ENCODE measurements at places on chromosomes 6 and 20.

DNA sequence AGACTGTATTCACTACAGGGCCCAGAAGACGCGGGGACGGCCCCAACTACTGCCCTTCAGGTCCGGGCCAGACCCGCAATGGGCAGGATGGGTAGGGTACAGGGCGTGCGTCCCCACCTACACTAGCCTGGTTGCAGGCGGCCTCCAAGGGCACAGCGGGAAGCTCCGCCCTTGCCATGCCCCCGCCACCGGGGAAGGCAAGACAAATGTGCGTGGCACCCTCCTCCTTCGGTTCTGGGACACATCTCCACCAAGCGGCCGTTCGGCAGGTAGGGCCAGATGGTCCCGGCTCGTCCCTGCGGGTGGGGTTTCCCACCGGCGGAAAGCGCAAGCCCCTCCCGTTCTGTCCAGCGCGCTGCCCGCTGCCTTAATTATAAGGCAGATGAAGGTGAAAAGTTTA lies 5.6 kb downstream of the NXT1 start:
- DNase-seq, result no peak

DNA sequence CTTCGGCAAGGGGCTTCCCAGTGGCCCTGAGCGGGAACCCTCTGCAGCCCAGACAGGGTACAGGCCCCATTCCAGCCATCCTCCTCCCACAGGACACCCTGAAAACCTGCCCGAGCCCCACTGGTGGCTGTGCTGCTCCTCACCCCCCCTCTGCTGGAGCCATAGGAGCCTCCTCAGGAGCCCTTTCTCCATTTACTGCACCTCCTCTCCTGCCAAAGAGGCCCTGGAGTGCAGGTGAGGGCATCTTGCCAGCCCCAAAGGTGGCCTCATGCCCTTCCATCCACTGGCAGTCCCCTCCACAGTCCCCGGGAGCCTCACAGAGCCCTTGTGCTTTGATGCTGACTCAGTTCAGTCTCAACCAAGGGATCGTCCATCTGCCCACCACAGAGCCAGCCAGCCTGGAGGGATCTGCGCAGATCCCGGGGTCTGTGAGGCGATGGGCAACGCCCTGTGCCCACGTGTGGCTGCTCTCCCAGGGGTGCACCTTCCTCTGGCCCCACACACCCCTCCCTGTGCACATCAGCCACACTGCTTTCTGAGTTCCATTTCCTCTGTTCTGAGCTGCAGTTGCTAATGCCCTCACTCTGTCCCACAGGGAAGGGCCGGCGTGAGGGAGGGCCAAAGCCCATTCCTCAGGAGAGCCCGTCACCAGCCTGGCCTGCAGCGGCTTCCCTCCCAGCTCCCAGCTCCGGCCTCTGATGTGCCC lies 228.5 kb downstream of the DLL1 start:
- DNase-seq, result no peak

GRCh38 chr6:108029226-108029921 lies 45.2 kb downstream of the OSTM1 start:
- no peak for DNase-seq

DNA sequence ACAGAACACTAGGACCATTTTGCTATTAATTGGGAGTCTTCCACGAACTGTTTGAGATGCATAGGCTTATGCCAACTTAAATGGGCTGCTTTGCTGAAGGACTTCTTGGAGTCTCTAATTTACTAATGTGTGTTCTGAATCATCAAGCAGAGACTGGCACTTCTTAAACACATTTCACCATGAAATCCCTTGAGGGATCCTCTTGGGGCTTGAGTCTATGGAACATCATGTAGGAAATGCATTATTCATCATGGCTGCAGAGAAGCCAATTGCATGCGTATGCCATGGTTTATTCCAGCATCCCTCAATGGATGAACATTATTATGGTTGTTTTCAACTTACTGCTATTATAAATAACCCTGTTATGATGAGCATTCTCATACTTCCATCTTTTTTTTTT lies 73.4 kb downstream of the FGD2 start:
- no peak for DNase-seq

DNA sequence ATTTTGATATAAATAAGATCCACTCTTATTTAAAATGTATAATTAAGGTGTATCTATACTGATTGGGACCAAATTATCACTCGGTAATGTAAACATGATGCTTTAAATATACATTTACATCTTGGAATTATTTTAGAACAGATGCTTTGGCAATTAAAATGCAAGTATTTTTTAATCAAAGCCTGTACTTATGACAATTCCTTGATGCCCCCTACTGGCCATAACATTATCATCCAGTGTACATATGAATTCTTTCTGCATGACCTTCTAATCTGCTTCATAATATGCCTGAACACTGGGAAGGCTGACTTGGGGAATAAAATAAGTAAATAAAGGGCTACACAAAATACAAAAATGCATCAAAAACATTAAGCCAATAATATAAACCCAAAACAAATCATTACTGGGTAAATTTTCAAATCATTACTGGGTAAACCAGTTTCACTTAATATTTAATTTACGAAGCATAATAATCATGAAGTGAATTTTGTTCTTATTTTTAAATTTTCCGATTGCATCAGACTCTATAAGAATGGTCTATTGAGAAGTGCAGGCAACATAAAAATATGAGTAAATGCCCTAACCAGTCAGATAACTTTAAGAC lies 65.1 kb downstream of the CGA start:
- no peak for DNase-seq

GRCh38 chr6:7230956-7231713 lies 81.9 kb downstream of the SSR1 start:
- no peak for DNase-seq

GRCh38 chr6:132669690-132670291 lies 10.8 kb upstream of the TAAR1 start:
- DNase-seq, result no peak

- no peak for DNase-seq
Observed at GRCh38 chr6:22558288-22558882, 11.0 kb upstream of the HDGFL1 start.

GRCh38 chr6:45717027-45717426 lies 298.6 kb downstream of the CLIC5 start:
- DNase-seq, result no peak

GRCh38 chr6:170545405-170545804 lies 7.7 kb downstream of the PSMB1 start:
- no peak for DNase-seq

DNA sequence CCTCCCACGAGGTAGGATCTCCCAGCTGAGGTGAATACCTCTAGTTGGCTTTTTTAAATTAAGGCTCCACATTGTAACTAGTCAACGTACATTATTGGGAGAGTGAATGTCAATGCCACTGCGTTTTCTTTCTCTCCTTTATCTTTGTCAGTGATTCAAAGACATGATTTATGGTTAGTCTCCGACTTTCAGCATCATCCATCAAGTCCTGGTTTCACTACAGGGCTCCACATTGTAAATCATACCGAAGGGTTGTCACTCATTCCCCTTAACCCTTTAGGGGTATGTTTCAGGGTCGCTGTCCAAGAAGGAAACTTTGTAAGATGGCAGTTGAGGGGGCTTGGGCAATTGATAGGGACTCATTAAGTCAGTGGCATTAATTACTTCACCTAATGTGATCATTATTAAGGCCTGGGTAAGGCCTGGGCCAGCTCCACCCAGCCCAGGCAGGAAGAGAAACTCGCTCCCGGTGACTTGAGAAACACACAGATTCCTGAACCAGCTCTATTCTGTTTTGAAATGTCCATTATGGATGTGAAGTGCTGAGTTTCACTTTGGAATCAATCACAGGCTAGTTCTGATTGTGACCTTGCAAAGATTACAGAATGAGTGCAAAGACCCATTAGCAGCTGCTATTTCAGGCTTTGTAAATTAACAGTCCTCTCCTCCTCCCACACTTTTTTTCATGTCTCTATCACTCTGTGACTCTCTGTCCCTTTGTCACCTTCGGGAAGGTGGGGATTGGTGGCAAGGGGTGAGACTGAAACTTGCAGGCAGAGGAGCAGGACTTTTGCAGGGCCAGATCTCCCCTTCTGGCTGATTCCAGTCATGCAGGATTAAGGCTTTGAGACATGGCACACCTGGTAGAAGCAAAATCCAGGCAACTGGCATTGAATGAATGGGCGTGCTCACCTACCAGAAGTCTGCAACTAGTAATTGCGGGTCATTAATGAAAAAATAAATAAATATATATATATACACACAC lies 222.4 kb downstream of the TSHZ2 start:
- DNase-seq, result no peak

GRCh38 chr6:109867009-109867969 lies 110.8 kb upstream of the GPR6 start:
- DNase-seq, result no peak

DNA sequence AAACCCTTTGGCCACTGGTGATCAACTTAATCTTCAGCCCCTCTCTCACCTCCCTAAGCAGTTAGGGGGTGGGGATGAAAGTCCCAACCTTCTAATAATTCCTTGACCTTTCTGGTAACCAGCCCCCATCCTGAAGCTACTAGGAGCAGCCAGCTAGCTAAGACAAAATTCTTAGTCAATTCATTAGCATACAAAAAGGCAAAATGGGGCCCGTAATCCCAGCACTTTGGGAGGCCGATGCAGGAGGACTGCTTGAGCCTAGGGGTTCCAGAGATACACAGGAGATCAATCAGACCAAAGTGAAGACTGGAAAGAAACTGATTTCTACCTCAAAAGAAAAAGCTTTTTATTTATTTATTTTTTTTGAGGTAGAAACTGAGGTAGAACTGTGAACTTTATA lies 1.8 kb downstream of the ASCC3 start:
- no peak for DNase-seq

DNA sequence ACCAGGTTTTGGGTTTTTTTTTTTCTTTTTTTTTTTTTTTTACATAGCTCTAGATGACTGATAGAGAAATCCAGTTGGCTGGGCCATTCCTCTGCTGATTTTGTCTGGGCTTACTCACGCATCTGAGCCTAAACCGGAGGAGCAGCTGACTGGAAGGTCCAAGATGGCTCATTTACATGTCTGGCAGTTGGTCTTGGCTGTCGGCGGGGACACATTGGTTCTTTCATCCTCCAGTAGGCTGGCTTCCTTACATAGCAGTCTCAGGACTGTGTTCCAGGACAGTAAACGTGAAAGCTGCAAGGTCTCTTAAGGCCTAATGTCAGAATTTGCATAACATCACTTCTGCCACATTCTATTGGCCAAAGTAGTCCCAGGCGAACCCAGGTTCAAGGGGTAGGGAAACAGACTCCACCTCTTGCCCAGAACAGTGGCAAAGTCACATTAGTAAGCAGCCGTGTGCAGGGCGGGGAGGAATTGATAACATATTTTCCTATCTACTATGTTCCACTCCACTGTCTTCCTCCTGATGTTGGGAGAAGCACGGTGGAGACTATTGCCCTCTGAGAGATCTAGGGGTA lies 87.0 kb downstream of the CDH22 start:
- no peak for DNase-seq

GRCh38 chr6:6393069-6393529 lies 72.6 kb upstream of the F13A1 start:
- DNase-seq, result no peak

DNA sequence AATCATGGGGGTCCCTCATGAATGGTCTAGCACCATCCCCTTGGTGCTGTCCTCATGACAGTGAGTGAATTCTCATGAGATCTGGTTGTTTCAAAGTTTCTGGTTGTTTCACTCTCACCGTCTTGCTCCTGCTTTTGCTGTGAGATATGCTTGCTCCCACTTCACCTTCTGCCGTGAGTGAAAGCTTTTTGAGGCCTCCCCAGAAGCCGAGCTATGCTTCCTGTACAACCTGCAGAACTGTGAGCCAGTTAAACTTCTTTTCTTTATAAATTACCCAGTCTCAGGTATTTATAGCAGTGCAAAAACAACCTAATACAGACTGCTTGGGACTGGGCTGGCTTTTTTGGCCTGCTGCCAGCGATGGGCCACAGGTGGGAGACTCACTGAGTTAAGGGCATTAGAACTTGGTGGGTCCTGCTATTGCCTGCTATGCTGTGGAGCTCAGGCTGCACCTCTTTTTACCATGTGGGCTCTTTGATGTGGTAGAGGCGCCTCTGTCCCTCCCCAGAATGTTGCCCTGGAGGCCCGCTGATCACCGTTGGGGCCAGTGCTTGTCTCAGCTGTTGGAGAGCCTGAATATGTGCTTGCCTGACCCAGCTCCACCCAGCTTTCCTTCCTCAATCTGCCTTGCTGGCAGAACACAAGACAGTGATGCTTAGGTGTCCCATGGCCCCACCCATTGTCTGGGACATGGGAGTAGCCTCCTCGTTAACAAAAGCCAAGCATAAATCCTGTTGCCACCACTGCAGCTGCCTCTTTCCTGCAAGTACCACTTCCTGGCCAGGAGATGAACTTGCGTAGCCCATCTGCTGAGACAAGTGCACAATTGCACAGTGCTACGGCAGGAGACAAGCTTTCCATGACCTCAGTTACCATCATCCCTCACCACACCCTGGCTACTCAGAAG lies 47.1 kb downstream of the IGF2R start:
- no peak for DNase-seq

DNA sequence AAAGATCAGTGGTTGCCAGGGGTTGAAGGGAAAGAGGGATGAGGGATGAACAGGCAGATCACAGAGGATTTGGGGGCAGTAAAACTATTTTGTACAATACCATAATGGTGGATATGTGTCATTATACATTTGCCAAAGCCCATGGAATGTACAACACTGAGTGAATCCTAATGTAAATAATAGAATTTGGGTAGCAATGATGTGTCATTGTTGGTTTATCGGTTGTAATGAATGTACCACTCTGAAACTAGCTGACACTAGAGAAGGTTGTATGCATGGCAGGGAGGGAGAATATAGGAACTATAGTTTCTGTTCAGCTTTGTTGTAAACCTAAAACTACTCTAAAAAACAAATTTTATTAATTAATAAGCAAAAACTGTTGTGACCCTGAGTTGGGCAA lies 17.8 kb upstream of the ASF1A start:
- DNase-seq, result no peak

DNA sequence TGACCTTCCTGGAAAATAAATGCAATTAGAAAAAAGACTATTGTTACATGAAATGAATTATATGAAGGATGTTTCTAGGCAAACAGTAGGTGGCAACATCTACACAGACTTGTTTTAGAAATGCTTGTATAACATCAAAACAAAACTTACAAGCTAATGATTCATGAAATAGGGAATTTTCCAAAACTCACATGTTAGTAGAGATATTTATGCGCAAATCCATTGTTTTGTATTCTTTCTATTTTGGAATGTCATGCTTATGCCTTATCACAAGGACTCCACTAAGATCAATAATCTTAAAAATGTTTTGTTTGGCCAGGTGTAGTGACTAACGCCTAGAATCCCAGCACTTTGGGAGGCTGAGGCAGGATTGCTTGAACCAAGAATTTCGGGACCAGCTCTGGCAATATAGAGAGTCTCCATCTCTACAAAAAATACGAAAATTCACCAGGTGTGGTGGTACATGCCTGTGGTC lies 32.3 kb upstream of the LGSN start:
- no peak for DNase-seq

Data from BJ (cell line).